ENCODE measurements at places on chromosomes 12 and 14.

DNA sequence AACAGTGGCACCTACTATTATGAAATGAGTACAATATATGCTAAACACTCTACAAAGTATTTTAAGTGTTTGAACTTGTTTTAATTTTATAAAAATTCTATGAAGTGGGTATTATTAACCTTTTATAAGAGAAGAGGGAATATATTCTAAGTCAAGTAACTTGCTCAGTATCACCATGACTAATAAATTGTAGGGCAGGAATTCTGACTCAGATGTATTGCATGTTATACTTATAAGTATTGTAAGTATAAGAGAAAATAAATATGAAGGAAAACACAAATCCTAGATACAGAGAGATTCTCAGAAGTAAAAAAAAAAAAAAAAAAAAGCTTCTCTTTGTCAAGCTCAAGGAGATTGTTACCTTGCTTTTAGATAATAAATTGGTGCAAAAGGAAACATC is 893.2 kb downstream of the SLC16A7 start:
- DNase-seq, result no peak

- no peak for DNase-seq
These were observed 294.6 kb downstream of the GXYLT1 start for GRCh38 chr12:41850046-41850445.

GRCh38 chr14:61385002-61385685 is 63.8 kb downstream of the PRKCH start:
- DNase-seq, result no peak

GRCh38 chr12:113788020-113788856 is 177.9 kb downstream of the RBM19 start:
- DNase-seq, result no peak

DNA sequence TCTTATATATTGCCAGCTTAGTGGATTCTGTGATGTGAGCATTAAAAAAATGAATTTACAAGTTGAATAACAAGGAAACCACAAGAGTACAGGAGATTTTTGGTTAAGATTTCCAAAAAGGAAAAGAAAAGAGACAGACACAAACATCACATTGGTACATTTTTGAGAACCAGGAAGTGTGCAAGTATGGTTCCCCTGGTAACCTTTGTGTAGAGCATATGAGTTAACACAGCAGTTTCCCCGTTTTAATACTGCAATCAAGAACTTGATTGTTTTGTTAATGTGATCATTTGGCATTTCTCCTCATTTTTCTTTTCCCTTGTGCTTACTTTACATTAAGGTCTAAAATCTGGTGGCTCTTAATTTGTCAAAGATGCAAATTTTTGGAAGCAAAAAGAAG is 490.4 kb upstream of the ATP2B1 start:
- DNase-seq, result no peak

- no peak for DNase-seq
These were observed 40.9 kb downstream of the ACADS start for GRCh38 chr12:120766566-120766965.

DNA sequence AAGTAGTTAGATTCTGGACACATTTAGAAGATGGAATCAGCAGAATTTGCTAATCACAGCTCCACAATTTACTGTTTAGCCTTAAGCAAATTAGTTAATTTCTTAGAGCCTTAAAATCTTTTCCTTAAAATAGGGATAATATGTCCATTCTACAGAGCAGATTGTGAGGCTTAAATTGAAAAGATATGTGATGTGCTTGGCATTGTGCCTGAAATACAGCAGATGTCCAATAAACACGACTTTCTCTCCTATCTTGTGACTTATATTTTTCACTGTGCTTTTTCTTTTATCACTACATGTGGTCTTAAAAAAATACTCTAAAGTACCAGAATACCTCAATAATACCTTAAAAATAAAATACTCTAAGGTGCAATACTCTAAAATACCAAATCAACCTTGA is 30.6 kb downstream of the CCER1 start:
- no peak for DNase-seq

- DNase-seq, result no peak
These were observed 22.2 kb upstream of the GPR132 start for GRCh38 chr14:105087308-105087962.

- no peak for DNase-seq
These were observed 194.0 kb downstream of the SSPN start for GRCh38 chr12:26389343-26389742.

- no peak for DNase-seq
These were observed 50.5 kb downstream of the SLC6A12 start for GRCh38 chr12:163406-163986.
